ENCODE measurements at places on chromosomes 1 and 21. TPM values are rescaled to one million over a fixed set of nuclear protein-coding genes. Genes with fewer than 3 reads are reported as not detected.

Gene TRPM2
- 0.75 TPM for polyA plus RNA-seq

DNA sequence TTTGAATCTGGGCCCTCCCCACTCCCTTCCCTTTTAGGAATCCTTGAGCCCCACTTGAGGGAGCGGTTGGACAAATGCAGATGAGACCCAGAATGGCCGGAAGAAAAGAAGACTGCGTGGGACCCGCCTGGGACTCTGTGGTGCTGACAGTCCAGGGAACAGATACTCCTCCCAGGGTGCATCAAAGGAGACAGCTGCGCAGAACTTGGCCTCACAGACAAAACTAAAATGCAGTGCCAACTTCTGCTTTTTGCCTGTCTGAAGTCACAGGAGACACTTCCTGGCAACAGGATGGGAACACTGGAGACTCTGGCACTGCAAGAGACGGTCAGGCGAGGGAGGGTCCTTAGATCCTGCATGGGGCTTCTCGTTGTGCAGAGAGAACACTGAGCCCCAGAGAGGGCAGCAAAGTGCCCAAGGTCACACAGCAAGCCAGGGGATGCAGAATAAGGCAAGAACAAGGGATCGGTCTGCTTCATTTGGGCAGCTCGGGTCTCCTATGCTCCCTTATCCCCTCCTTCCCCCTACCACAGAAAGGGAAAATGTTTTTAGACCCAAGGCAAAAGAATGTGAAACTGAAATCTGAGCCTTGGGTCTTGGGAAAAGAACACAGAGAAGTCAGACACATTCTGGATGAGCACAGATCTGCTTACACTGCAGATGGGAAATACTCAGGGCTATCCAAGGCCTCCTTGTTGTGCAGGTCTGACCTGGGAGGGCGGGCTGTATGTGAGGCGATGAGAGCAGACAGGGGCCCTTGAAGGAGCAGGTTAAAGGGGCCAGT lies 182.4 kb downstream of the TRABD2B start:
- DNase-seq: no peak

- no peak for DNase-seq
Measured at GRCh38 chr1:22442212-22442894, 9.3 kb upstream of the ZBTB40 start.

- DNase-seq: no peak
Measured at GRCh38 chr1:118982266-118982665, 5.9 kb downstream of the TBX15 start.

GRCh38 chr21:36753556-36753955 lies 54.6 kb downstream of the SIM2 start:
- DNase-seq: no peak

DNA sequence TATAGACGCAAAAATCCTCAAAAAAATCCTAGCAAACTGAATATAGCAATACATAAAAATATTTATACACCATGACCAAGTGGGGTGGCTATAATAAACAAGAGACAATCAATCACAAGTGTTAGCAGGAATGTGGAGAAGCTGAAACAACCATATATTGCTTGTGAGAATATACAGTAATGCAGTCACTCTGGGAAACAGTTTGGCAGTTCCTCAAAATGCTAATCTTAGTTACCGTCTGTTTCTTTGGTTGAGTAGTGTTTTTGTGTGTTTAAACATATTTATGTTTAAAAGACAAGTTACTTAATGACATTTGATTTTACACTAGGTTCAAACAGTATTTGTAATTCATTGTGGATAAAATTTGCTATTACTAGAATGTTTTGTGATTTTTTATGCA lies 792.0 kb downstream of the LTN1 start:
- no peak for DNase-seq

GRCh38 chr1:101967871-101968270 lies 28.9 kb downstream of the OLFM3 start:
- no peak for DNase-seq

GRCh38 chr21:37232274-37233018 lies 34.7 kb downstream of the VPS26C start:
- no peak for DNase-seq

DNA sequence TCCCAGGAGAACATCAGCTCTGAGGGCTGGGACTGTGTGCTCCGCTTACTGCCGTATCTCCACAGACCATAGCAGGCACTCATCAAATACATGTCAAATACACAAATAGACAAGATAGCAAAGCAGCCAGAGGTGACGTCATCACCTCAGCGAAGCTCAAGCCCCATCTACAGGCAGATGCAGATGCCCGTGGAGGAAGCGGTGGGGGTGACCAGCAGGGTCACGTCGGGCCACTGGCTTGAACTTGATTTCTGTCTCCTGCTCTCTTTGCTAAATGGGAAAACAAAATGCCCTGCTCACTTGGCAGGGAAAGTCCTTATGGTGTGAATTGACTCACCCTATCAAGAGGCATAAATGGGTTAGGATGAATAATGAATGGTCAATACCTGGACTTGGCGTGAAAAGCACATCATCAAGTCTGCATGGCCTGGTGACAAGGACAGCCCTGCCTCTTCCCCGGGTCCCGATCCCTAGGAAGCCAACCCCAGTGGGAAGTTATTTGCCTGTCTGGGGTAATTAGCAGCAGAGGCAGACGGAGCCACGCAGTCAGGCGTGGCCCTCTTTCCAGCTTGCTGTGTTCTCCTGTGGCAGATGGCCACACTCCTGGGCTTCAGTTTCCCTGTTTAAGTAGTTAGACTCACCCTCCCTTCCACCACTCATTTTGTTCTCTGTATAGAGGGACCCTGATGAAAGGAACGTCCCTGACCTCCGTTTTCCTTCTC lies 536.0 kb downstream of the NPHP4 start:
- DNase-seq: no peak

Gene LCE3D
- polyA plus RNA-seq: not detected

DNA sequence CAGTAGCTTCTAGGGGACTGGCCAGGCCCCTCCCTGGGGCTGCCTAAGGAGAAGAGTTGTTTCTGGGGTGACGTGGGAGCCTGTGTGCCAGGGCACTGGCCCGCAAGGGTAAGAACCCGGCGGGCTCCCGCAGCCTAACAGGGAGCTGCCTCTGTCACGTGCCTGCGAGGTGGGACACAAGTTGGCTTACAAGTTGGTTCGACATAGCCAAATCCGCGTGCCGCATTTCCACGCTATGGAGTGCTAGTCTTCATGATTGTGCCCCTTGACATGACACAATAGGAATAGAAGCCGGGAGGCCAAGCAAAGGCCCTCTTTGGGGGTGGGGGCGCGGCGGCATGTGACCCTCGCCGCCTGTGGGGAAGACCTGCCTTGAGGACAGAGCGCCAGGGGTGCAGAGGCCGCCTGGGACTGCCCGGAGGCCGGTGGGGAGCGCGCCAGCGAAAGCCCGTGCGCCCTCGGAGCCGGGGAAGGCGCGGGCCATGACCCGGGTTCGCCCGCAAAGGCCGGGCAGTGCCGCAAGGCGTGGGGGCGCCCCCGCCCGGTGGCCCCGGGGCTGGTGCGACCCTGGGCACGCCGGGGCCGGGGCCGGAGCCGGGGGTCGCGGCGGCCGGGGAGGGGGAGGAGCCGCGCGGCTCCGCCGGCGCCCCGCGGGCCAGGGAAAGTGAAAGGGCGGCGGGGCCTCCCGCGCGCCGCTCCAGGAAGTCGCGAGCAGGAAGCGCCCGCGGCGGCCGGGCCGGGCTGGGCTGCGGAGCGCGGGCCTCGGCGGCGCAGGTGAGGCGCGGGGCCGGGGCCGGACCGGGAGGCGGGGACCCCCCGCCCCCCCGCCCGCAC lies at the start of gene SLC37A1:
SLC37A1 (plus strand) TSS at position 702 of the 834 bp plus-strand sequence. CDS start 4,603 bp downstream, outside the sequence.
- no peak for DNase-seq

Data from right renal cortex interstitium (tissue), 3 donors.